Central memory CD8-positive, alpha-beta T cell (primary cell): ENCODE measurements at places on chromosomes 1 and 21.

DNA sequence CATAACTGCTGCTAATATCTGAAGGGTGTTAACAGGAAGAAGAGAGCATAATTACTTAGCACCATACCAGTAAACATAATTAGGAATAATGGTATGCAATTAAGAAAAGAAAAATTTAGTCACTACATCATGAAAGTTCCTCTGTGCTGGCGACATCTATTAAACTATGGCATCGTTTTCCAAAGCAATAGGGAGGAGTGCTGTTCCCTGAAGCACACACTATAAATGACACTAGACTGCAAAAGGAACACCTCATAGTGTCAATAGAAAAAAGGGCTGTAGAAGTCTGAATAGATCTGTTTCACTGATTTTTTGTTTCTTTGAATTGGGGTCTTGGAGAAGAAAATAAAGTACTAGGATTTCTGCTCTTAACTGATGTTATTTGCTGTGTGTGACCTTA is 773.6 kb upstream of the B3GALT2 start:
- no peak for DNase-seq
- H3K36me3 ChIP-seq: no peaks in the 10 kb centered on the region
- peaks cover 9% of the 10 kb centered on the region for H3K27me3 ChIP-seq
- H3K4me1 ChIP-seq: no peaks in the 10 kb centered on the region
- no peak overlapping the region for H3K4me3 ChIP-seq

GRCh38 chr1:107954719-107955415 is 10.1 kb downstream of the VAV3 start:
- H3K36me3 ChIP-seq: peaks cover 2% of the 10 kb centered on the region
- H3K27me3 ChIP-seq: no peaks in the 10 kb centered on the region
- H3K27ac ChIP-seq: no peak overlapping the region
- H3K4me1 ChIP-seq: peaks cover 51% of the 10 kb centered on the region
- DNase-seq: no peak
- H3K4me3 ChIP-seq: no peak overlapping the region

DNA sequence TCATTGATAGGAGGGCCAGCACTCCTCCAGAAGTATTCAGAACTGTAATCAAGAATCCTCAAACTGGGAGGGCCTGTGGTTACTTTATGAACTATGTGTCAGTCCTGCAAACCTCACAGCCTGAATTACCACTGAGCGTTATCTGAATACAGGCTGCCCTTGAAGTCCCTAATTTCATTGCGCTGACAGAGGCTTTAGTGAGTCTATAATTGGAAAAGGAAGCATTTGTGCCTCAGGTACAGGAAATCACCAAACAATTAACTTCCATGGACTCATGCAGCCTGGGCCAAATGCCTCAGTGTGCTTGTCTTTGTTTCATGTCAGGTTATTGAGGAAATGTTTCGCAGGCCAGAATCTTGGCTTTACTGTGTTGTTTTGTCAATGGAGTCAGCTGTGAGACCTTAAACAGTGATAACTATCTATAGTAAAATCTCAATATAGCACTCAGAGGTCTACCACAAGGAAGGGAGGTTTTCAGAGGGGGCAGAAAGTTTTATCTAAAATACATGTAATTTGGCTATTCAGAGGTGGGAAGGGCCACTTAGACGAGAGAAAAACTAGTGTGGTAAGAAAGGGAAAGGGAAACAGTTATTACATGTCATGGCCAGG is 32.9 kb upstream of the DOCK7 start:
- H3K27ac ChIP-seq: no peak overlapping the region
- H3K4me3 ChIP-seq: no peak overlapping the region
- H3K36me3 ChIP-seq: no peaks in the 10 kb centered on the region
- peaks cover 9% of the 10 kb centered on the region for H3K27me3 ChIP-seq

DNA sequence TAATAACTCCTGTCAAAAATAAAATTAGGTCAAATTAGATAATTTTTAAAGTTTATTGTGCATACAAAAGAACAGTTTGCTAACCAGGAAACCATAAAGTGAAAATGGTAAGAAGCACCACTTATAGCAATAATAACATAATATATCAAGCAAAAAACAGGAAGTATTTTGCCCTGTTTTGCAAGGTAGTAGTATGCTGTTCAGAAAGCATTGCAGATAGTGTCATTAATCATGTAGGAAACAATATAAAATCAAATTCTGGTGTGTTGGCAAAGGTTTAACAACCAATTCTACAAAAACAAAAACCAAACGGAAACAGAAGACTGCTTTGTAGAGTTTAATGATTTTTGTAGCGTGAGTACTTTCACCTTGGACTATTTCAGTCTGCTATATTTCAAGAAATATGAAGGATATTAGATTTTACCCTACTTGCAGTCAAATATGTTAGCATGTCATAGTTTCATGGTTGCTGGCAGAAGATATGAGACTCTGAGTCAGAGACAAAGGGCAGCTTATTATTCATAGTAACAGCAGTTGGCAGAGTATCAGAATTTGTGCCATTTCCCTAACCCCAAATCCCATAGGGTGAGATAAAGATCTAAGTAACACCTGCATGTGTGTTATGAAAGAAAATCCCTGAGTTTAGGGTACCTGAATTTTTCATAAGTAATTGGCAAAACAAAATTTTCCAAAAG is 729.0 kb upstream of the BRINP3 start:
- H3K27ac ChIP-seq: no peak overlapping the region
- no peak for DNase-seq
- no peaks in the 10 kb centered on the region for H3K36me3 ChIP-seq
- no peak overlapping the region for H3K4me3 ChIP-seq

DNA sequence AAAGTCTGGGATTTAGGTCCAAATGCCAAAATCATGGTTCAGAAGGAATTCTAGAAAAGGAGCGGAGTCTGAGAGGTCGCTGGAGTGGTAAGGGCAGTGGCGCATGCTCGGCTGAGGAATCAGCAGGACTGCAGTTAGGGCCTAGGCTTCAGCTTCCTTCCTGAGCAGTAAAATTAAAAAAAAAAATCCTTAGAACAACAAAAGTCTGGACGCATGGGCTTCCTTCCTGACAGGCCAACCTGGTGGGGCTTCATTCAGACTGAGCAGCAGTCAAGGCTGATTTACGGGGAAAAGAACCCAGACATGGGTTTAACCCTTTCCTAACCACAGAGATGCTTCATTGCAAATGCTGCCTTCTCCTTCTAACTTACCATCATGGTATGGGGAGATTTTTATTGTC is 17.1 kb downstream of the RNF220 start:
- H3K4me1 ChIP-seq: no peaks in the 10 kb centered on the region
- H3K27me3 ChIP-seq: peaks cover 80% of the 10 kb centered on the region
- H3K4me3 ChIP-seq: no peak overlapping the region

GRCh38 chr1:119075614-119076013 is 64.8 kb downstream of the WARS2 start:
- H3K4me1 ChIP-seq: no peaks in the 10 kb centered on the region
- H3K27me3 ChIP-seq: no peaks in the 10 kb centered on the region
- H3K27ac ChIP-seq: no peak overlapping the region
- H3K4me3 ChIP-seq: no peak overlapping the region
- no peak for DNase-seq

DNA sequence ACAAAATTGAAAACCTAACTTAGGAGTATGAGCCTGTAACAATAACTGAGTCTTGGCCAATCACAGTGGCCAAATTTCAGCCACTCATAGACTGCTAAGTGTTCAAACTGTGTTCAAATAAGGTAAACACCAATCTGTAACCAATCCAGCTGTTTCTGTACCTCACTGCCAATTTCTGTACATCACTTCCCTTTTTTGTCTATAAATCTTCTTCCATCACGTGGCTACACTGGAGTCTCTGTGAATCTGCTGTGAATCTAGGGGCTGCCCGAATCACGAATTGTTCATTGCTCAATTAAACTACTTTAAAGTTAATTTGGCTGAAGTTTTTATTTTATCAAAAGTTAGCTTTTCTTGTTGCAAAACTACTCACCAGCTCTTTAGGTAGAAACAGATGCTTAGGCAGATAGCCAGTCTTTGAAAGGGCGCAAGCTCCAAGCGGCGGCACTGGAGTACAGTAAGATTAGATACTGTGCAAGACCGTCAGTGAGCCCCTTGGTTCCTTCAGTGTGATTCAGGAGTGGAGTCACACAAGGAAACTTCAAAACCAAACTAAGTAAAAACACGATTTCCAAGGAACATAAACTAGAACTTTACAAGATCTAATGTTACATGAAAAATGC is 43.2 kb upstream of the ADGRL2 start:
- no peaks in the 10 kb centered on the region for H3K36me3 ChIP-seq
- H3K27me3 ChIP-seq: no peaks in the 10 kb centered on the region
- H3K27ac ChIP-seq: no peak overlapping the region

GRCh38 chr21:16713331-16714117 is 799.3 kb upstream of the CXADR start:
- no peak overlapping the region for H3K4me3 ChIP-seq
- no peaks in the 10 kb centered on the region for H3K36me3 ChIP-seq
- no peak for DNase-seq
- no peaks in the 10 kb centered on the region for H3K27me3 ChIP-seq
- no peaks in the 10 kb centered on the region for H3K4me1 ChIP-seq

- no peak overlapping the region for H3K4me3 ChIP-seq
- H3K27ac ChIP-seq: peak overlapping the region; percentile 13
- peaks cover 1% of the 10 kb centered on the region for H3K36me3 ChIP-seq
- DNase-seq: no peak
- H3K4me1 ChIP-seq: peaks cover 45% of the 10 kb centered on the region
Observed at GRCh38 chr1:16918371-16918770, 3.4 kb upstream of the CROCC start.

GRCh38 chr1:183244466-183244865 is 58.4 kb downstream of the LAMC2 start:
- peaks cover 68% of the 10 kb centered on the region for H3K27me3 ChIP-seq
- H3K4me3 ChIP-seq: no peak overlapping the region
- H3K27ac ChIP-seq: no peak overlapping the region
- no peaks in the 10 kb centered on the region for H3K4me1 ChIP-seq
- H3K36me3 ChIP-seq: peaks cover 2% of the 10 kb centered on the region

- H3K36me3 ChIP-seq: peaks cover 18% of the 10 kb centered on the region
- no peak for DNase-seq
- H3K27me3 ChIP-seq: no peaks in the 10 kb centered on the region
- peak overlapping the region; percentile 75 for H3K27ac ChIP-seq
- H3K4me3 ChIP-seq: peak overlapping the region; percentile 83
Observed at GRCh38 chr1:58812926-58813325, 29.1 kb upstream of the JUN start.

DNA sequence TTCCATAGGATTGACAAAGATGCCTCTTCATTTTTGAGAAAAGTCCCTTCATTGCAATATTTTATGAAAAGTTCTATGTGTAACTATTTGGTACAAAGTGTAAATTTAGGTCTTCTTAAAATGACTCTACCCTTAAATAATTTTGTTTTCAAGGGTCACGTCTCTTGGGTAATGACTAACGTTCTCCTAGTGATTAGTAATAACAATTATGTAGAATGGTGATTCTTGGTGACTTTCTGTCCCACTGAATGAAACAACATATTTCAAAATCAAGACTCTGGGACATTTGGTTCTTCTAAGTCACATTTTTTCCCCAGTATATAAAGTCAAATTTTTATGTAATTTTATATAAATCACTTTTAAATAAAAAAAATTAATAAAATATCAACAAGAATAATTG is 277.5 kb upstream of the ADAMTS5 start:
- no peaks in the 10 kb centered on the region for H3K27me3 ChIP-seq
- H3K4me3 ChIP-seq: no peak overlapping the region
- H3K36me3 ChIP-seq: no peaks in the 10 kb centered on the region
- DNase-seq: no peak

DNA sequence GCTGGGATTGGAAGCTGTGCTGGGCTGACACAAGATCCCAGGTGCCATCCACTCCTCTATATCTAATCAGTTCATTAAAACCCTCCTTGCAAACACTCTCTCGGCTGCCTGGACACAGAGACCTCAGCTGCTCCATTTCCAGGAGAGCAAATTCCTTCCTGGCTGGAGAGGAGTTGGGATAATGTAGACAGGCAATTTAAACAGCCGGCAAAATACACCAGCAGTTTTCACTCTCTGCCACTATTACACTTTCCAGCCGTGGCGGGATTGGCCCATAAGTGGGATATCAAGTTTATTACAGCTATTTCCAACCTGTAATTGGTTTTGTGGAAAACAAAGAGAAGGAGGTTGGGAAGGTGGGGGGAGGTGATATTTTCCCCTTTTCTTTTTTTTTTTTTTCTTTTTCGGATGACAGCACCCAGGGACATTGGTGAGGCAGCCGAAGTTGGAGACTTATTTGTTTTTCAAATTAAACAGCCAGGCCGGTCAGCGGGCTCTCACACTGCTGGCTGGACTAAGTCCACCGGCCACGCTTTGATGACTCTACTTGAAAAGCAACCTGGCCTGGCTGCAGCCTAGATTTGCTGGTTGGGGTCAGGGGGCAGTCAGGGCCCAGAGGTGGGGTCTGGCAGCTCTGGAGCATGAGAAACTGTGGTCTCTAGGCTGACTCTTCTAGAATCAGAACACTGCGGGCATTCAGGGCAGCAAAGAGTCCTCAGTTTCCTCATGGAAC is 177.4 kb downstream of the IGSF21 start:
- H3K27me3 ChIP-seq: peaks cover 46% of the 10 kb centered on the region
- H3K4me3 ChIP-seq: no peak overlapping the region
- no peaks in the 10 kb centered on the region for H3K36me3 ChIP-seq
- no peak for DNase-seq

DNA sequence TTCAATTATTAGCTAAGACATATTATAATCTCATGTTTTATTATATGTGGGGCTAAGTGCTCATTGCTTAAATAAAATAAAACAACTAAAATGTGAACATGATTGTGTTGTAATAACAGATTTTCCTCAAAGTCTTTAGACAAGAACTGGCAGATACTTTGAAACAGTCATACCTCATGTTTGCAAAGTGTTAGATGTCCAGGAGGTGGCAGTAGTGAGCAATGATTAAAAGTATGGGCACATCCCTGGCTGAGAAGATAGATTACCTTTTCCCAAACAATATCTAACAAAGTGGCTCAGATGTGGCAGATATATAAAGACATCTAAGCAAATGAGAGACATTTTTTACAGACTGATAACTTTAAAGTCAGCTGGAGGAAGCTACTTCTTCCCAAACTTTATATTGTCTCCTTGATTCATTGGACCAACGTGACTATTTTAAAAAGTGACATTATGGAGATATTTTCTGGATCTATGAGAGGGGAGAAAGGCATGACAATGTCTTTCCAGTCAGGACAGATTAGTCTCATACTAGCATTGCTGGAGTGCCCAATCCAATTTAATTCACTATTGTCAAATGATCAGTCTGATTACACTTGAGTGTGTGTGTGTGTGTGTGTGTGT is 269.8 kb downstream of the S1PR1 start:
- no peak overlapping the region for H3K4me3 ChIP-seq
- H3K27ac ChIP-seq: no peak overlapping the region
- no peak for DNase-seq
- no peaks in the 10 kb centered on the region for H3K27me3 ChIP-seq
- H3K36me3 ChIP-seq: no peaks in the 10 kb centered on the region

GRCh38 chr1:75035536-75035935 is 98.7 kb upstream of the LHX8 start:
- no peak for DNase-seq
- no peaks in the 10 kb centered on the region for H3K4me1 ChIP-seq
- H3K36me3 ChIP-seq: no peaks in the 10 kb centered on the region
- H3K27me3 ChIP-seq: no peaks in the 10 kb centered on the region
- H3K4me3 ChIP-seq: no peak overlapping the region

DNA sequence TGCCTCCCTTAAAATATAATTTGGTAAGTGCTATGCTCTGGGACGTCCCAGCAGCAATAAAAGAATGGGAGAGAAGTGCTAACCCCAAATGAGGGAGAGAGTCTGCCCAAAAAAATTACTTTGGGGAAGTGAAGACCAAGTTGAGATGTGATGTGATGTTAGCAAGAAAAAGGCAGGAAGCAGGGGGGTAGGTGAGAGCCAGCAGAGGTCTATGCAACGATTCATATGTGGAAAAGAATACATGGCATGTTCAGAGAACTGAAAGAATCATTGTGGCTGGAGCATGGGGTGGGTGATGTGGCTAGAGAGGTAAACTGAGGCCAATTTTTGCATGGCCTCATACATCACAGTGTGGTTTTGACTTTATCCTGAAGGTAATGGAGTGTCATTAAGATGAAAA is 5.6 kb upstream of the CTPS1 start:
- peaks cover 8% of the 10 kb centered on the region for H3K27me3 ChIP-seq
- peaks cover 6% of the 10 kb centered on the region for H3K36me3 ChIP-seq
- no peak overlapping the region for H3K4me3 ChIP-seq
- H3K4me1 ChIP-seq: no peaks in the 10 kb centered on the region
- DNase-seq: no peak
